ENCODE measurements at places on chromosomes 1 and 21. TPM values are rescaled to one million over a fixed set of nuclear protein-coding genes. Genes with fewer than 3 reads are reported as not detected.

KRTAP19-3 gene
- not detected for polyA plus RNA-seq

NOC2L gene
- 68.1 TPM for polyA plus RNA-seq

CNR2 gene
- polyA plus RNA-seq: not detected

ANGPTL7 gene
- 50.5 TPM for polyA plus RNA-seq

FAM167B gene
- polyA plus RNA-seq: not detected

TESK2 gene
- 6.2 TPM for polyA plus RNA-seq

SERPINC1 gene
- 53.5 TPM for polyA plus RNA-seq

NTMT2 gene
- polyA plus RNA-seq: not detected

OR2L3 gene
- polyA plus RNA-seq: not detected

PTGFR gene
- 1.1 TPM for polyA plus RNA-seq

LCE1C gene
- polyA plus RNA-seq: not detected

LPAR3 gene
- polyA plus RNA-seq: 1.3 TPM

ASCL5 gene
- not detected for polyA plus RNA-seq

KCNA2 gene
- polyA plus RNA-seq: not detected

GRHL3 gene
- 6.9 TPM for polyA plus RNA-seq

LCE2B gene
- not detected for polyA plus RNA-seq

PDPN gene
- 508 TPM for polyA plus RNA-seq

ACTN2 gene
- 0.57 TPM for polyA plus RNA-seq

OR2T2 gene
- not detected for polyA plus RNA-seq

TIE1 gene
- 0.33 TPM for polyA plus RNA-seq

VWA5B1 gene
- 1.1 TPM for polyA plus RNA-seq

CD1E gene
- polyA plus RNA-seq: not detected

CSF3R gene
- polyA plus RNA-seq: 22.3 TPM

ATP1B1 gene
- polyA plus RNA-seq: 128 TPM

CELA3A gene
- not detected for polyA plus RNA-seq

FAM229A gene
- polyA plus RNA-seq: 3.4 TPM

RGS4 gene
- 5.6 TPM for polyA plus RNA-seq

PHLDA3 gene
- polyA plus RNA-seq: 62.9 TPM

DHRS3 gene
- 75.9 TPM for polyA plus RNA-seq

DNTTIP2 gene
- polyA plus RNA-seq: 34.4 TPM

CYP4Z1 gene
- polyA plus RNA-seq: 0.66 TPM

ZNF593OS gene
- polyA plus RNA-seq: 0.45 TPM

CAMK2N1 gene
- polyA plus RNA-seq: 45.5 TPM

S1PR1 gene
- polyA plus RNA-seq: 9.3 TPM

CD1B gene
- polyA plus RNA-seq: not detected

PRELP gene
- polyA plus RNA-seq: 10.8 TPM
